ENCODE measurements at places on chromosomes 13 and 19. TPM values are rescaled to one million over a fixed set of nuclear protein-coding genes. Genes with fewer than 3 reads are reported as not detected.
A peak's percentile ranks its signal among the peaks of the same experiment; 100 is the strongest.

Gene ZGLP1
- total RNA-seq = 8.9 TPM

DNA sequence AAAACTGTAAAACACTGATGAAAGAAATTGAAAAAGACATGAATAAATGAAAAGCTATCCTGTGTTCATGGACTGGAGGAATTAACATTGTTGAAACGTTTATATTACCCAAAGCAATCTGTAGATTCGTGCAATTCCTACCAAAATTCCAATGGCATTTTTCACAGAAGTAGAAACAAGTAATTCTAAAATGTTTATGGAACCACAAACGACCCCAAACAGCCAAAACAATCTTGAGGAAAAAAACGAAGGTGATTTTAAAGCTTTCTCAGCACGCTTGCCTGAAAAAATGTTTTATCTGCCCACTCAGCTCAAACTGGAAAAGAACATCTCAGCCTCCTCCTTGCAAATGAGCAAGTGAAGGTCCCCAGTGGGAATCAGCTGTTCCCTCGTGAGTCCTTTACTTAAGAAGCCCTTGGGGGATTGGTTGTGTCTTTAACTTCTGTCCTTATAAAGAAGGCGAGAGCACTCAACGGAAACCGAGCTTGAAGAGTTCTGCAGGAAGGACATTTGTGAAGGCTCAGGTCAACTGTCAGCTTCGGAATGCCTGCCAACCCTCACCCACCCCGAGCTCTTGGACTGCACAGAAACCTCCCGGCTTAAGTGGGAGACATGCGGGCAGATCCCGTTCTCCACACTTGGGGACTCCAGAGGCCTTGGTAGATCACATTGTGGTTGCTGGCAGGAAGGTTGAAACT lies 256.0 kb upstream of the IRS2 start:
- DNase-seq = no peak

DNA sequence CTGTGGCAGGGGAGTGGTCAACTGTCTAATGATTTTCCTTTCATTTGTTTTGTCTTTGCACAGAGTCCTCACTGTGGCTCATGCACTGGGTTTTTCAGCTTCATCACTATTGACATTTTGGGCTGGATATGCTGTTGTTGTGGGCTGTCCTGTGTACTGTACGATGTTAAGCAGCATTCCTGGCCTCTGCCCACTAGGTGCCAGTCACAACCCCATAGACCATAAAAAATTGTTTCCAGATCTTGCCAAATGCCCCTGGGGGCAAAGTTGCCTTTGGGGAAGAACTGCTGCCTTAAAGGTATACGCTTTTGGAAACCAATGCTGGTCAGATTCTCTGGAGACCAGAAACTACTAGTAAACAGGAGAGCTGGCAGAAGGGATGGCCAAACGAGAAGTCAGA lies 310.4 kb downstream of the SPRY2 start:
- peak; percentile 16 for DNase-seq

GRCh38 chr13:41460074-41460465 lies 2.7 kb downstream of the RGCC start:
- no peak for DNase-seq

- DNase-seq = no peak
These were observed 13.0 kb downstream of the SLC7A10 start for GRCh38 chr19:33212436-33213172.

DNA sequence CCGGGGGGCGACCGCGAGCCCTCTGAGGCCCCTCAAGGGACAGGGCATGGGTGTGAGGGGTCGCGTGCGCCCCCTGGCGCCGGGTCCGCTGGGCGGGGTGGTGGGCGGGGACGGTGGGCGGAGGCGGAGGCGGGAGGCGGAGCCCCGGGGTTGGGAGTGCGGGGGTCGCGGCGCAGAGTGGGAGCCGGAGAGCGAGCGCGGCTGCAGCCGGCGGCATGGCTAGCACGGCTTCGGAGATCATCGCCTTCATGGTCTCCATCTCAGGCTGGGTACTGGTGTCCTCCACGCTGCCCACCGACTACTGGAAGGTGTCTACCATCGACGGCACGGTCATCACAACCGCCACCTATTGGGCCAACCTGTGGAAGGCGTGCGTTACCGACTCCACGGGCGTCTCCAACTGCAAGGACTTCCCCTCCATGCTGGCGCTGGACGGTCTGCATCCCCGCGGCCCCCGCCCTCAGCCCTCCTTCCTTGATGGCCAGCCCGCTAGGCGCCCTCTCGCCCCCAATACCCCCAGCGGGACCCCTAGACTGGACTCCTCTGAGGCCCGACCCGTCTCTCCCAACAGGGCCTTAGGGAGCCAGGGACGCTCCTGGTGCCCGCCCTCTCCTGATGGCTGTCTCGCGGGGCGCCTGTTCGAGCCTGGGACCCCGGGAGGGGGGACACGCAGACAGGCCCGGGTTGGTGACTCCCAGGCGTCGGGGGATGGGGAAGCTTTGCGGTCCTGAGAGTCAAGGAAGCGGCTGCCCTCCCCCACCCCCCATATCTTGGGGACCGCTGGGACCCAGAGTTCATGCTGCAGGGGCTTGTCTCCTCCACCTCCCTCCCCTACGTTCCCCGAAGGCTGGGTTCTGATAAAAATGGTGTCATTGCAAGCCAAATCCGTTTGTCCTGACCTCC lies at the start of gene CLDN10:
TSS of gene CLDN10 (plus strand) at position 182 of the 903 bp plus-strand sequence. CDS start at position 216, 34 bp downstream.
- peak; percentile 86 for DNase-seq

- no peak for DNase-seq
These were observed 3.8 kb upstream of the SLC25A42 start for GRCh38 chr19:19059837-19060611.

DNA sequence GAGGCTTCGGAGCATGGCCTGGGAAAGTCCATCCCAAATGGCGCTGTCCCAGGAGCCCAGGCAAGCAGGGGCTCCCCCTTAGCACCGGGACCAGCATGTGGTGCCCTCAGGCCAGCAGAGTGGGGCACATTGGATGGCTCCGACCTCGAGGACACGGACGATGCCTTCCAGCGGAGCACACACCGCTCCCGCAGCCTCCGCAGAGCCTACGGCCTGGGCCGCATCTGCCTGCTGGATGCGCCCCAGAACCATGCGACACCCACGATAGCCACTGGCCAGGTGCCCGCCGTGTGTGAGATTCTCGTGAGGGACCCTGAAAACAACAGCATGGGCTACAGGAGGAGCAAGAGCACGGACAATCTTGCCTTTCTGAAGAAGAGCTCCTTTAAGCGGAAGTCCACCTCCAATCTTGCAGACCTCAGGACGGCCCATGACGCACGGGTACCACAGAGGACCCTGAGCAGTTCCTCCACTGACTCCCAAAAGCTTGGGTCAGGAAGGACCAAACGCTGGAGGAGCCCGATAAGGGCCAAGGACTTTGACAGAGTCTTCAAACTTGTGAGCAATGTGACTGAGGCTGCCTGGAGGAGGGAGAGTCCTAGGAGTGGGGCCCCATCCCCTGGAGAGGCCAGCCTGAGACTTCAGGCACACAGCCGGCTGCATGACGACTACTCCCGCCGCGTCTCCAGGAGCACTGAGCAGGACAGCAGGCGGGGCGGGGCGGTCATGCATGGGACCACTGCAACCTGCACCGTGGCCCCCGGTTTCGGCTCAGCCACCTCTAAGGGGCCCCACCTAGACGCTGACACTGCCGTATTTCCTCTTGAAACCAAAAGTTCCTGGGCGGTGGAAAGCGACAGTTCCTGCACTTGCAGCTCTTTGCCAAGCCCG lies 63.1 kb downstream of the SPATA13 start:
- DNase-seq = no peak

Measured in WTC11 (cell line).